ENCODE measurements at places on chromosomes 6 and 20.

GRCh38 chr6:68087399-68088133 is 547.5 kb upstream of the ADGRB3 start:
- no peak for DNase-seq

DNA sequence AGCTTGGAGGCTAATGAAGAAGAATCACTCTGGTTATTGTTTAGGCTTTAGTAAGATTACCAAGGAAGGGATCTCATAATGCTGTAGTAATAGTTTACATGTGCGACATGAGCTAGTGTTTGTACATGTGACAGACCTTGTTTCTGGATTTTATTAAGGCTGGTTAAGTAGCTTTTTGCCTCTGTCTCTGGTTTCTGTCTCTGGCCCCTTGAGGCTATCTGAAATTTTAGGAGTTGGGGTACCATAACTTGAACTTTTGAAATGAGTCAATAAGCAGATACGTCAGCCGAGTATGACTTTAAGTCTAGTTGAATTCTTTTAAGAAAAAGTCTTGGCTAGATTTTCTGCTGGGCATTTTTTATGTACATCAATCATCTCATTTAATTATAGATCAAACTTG is 9.5 kb downstream of the CBFA2T2 start:
- DNase-seq, result no peak

- no peak for DNase-seq
Measured at GRCh38 chr6:10177704-10178103, 237.2 kb downstream of the TFAP2A start.

GRCh38 chr6:4345543-4345942 is 210.2 kb upstream of the ECI2 start:
- no peak for DNase-seq

DNA sequence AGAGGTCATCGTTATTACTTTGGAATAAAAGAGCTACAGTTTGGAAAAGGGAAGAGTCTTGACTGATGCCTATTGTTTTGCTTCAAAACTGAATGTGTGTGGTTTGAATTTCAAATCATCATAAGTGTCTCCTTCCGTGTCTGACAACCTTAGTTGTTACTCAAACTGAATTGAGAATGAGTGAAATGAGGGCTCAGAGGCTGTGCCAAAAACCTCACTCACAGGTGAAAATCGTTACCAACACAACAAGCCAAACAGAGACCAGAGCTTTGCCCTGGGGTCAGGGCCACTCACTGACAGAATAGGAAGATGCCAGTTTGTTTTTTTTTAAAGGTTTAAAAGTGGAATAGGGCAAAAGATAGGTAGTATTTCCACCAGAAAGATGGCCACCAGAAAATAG is 15.2 kb upstream of the SIRT5 start:
- no peak for DNase-seq

DNA sequence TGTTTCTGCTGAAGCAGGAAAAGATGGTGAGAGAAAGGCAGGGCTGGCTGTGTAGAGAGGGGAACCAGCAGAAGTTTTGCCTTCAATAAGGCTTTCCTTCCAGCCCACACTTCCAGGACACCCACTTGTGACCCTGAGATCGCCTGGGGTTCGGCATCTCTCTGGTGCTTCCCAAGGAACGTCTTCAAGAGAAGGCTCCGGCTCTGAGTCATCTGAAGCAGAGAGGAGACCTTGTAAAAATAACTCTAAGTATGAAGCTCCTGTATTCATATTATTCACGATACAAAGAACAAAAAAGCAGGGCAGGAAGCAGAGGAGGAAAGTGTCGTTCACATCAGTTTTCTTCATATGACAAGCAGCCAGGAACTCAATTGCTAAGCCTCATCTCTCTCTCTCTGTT is 95.4 kb upstream of the MRPS10 start:
- no peak for DNase-seq

DNA sequence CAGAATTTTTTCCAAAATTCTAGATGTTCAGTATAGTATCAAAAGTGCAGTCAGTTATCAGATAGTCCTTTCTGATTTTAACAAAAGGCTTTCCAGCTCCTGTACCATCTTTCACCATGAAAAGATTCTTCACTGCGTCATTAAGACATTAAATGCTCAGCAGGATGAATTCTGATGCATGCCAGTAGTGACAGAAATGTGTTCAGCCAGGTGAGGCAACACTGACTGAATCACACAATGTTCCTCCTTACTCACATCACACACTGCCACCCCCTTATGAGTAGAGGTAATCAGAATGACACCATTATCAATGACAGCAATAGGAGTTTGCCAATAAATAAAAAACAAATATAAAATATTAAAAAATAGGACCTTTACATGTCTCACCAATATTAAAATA is 426.6 kb upstream of the PLCB4 start:
- no peak for DNase-seq

- no peak for DNase-seq
Measured at GRCh38 chr6:93962566-93962965, 543.2 kb upstream of the EPHA7 start.

DNA sequence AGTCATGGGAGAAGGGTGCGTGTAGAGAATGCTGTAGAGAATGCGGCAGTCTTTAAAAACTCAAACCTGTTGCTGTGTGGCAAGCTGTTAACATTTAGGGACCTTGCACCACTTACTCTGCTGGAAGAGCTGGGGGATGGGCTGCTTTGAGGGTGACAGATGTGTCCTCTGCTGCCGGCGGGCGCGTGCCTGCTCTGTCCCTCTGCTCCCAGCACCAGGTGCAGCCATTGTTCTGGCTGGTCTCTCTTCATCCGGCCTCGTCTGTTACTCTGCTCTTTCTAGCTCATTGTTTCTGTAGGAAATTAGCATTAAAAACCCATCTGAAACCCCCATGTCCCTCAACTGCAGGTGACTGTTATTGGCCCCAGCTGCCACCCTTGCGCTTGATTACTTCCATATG is 78.5 kb downstream of the CBFA2T2 start:
- DNase-seq, result no peak

DNA sequence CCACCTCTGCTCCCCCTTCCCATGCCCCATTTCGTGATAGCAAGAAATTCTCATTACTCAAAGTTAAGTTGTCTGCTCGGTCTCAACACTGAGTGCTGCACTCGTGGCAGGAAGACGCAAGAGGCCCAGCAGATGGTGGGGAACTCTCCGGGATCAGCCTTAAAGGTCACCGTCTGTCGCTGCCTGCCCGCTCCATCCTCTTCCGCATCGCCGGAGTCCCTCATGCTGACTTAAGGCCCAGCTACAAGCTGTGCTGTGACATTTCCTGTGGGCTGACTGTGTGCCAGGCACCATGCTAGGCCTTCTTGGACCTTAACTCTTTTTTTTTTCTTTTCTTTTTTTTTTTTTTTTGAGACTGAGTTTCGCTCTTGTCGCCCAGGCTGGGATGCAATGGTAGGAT is 17.8 kb downstream of the GRM4 start:
- no peak for DNase-seq

DNA sequence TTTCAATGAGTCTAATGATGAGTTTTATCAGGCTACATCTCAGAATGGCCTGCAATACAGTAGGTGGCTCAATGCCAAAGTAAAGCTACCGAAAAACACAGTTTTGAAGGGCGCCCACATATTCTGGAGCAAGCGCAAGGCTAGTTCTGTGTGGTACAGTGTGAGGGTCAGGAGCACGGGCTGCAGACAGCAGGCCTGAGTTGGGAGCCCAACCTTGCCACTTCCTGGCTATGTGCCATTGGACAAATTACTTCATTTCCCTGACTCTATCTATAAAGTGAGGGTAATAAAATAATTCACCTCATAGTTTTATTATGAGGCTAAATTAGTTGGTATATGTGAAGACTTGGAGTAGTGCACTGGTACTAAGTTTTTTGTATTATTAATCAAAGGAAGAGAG is 150.7 kb downstream of the OPN5 start:
- DNase-seq, result no peak

DNA sequence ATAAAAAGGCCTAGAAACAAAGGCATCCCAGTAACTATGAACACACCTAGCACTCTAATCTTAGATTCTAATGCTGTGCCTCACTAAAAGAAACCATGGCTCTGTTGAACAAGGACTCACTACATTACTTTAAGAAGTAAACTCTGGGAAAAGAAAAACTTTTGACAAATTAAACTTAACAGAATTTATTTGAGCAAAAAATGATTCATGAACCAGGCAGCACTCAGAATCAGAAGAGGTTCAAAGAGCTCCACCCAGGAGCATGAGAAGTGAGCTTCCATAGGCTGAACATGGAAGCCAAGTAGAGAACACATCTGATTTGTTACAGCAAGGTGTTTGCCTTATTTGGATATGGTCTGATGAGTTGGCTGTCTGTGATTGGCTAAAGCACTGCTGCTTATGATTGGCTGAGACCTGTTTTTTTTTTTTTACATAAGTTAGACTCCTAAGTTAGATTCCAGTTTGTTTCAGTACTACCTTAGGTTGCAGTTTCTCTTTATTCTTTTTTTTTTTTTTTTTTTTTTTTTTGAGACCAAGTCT is 343.6 kb upstream of the SASH1 start:
- no peak for DNase-seq

- DNase-seq, result no peak
Measured at GRCh38 chr20:62489186-62489931, 13.6 kb upstream of the GATA5 start.

DNA sequence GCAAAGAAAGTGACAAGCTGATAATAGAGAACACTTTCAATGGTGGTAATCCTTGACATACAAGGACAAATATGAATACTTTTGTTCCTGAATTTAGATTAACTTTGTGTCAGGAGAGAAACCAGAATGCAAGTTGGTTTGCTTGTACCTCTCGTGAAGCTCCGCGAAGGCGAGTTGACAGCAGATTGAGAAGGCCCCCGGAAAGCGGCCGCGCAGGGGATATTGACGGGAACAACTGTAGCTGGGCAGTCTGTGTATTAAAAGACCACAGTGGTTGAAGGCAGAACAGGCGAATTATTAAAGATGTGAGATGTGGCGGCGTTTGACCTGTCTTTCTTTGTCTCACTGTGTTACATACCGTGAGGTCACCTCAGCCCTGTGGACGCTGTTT is 175.8 kb upstream of the RALGAPA2 start:
- no peak for DNase-seq

GRCh38 chr6:96410467-96410866 is 111.1 kb upstream of the UFL1 start:
- no peak for DNase-seq

GRCh38 chr6:139354189-139354588 is 20.3 kb downstream of the CITED2 start:
- no peak for DNase-seq

DNA sequence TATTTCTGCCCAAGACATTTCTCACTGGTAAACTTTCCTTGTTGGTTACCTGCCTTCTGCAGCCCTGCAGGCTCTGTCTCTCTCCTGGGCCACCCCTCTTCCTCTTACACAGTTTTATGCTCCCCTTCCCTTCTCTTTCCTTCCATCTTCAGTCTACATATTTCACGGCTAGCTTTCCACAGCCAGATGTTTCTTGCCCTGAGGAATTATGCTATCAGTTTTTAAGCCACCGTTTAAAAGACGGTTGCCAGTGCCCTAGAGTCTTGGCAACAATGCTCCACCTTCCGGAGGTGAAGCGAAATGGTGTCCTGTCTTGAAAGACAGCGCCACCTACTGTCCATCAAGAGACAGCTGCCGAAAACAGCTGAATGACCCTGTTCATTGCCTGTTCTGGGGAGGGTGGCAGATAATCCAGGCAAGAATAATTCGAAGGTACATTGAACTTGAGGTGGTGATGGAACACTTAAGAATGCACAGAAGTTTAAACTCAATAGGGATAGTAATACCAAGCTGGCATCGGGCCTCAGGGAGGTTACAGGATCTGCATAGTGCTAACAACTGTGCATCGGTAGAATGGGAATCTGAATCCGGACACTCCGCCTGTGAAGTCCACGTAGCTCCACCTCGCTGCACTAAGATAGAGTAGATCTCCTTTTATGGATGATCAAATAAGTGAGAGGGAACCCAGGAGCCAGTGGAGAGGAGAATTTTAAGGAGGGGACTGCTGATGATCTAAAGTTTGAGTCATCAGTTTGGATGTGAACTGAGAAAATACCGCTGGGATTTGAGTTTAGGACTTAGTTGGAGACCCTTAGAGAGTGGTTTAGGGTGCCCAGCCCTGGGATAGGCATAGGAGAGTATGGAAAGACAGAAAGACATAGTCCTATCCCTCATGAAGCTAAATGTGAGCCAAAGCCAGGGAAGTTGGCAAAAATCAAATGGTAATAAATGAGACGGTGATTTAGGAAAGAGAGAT is 4.8 kb upstream of the TRIM40 start:
- peak; percentile 10 for DNase-seq

DNA sequence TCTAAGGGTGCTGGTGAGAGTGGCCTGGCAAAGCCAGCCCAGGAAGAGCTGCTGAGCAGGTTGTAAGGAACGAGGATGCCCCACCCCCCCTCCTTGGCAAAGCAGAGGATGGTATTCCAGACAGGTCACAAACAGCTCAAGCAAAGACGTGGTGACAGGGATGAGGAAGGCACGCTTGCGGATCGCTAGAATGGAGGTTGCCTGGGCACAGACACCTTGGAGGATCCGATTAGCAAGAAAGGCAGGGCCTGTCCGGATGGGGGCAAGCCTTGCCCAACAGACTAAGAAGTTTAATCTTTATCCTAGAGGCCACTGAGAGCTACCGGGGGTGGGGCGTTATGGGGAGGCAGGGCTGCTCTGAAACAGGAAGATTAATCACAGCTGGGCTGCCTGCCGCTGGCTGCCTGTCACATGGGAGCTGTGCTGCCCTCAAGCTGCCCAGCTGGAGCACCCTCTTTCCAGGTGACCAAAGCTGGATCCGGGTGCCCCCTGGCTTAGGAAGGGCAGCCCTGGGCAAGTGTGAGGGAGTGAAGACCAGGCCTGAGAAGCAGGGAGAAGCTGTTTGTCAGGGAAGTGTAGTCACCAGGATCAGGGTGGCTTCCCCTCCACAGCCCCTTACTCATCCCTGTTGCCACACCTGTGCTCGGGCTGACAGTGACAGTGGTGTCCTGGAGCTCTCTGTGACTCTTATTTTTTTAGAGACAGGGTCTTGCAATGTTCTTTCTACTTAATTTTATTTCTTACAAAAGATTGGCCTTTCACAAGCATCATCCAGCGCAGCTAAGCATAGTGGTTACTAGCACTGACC is 9.1 kb upstream of the MAPK13 start:
- DNase-seq, result no peak

- DNase-seq, result no peak
Measured at GRCh38 chr20:46751856-46752255, 42.4 kb downstream of the SLC2A10 start.

GRCh38 chr6:132456700-132457143 is 55.4 kb upstream of the MOXD1 start:
- DNase-seq, result no peak

- no peak for DNase-seq
Measured at GRCh38 chr6:107108201-107108890, 7.0 kb downstream of the BEND3 start.

DNA sequence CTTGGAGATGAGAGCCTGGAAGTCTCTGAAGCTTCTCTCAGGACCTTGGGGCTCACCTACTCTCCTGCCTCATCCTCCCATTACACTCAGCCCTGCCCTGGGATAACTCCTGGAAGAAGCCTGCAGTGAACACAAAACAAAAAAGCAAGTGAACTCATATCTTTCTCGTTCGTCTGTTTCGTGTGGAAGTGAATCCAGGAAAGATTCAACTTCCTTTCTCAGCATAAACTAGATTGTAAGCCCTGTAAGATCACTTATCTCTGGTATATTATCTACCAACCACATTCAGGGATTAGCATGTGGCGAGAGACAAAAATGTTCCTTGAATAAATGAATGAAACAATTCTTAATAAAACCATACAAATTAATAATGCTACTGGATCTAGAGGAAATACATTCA is 36.5 kb upstream of the FAM83C start:
- no peak for DNase-seq

GRCh38 chr6:112804638-112805330 is 457.7 kb downstream of the RFPL4B start:
- no peak for DNase-seq

All from esophagus squamous epithelium (tissue), 5 donors.